Muscle of leg (tissue), 16 donors: ENCODE measurements at places on chromosomes 4 and X. TPM values are rescaled to one million over a fixed set of nuclear protein-coding genes. Genes with fewer than 3 reads are reported as not detected.

Gene TEX13D
- 0.04 TPM for total RNA-seq

Gene UBL4A
- total RNA-seq = 26.2 TPM

Gene PACRGL
- 15.5 TPM for total RNA-seq

Gene LRIT3
- 0.09 TPM for total RNA-seq

Gene SHROOM4
- total RNA-seq = 6.8 TPM

Gene POU4F2
- total RNA-seq = not detected

Gene ARAP2
- total RNA-seq = 1.6 TPM

Gene CPZ
- total RNA-seq = 18.4 TPM

Gene TFDP3
- not detected for total RNA-seq

Gene KIAA1210
- 0.18 TPM for total RNA-seq

Gene PTPN13
- 10.5 TPM for total RNA-seq

Gene TMEM47
- total RNA-seq = 63.6 TPM

Gene SLC10A4
- total RNA-seq = 0.49 TPM

Gene PDGFRA
- 100 TPM for total RNA-seq

Gene CYLC1
- total RNA-seq = not detected

Gene PDCL2
- not detected for total RNA-seq

Gene RAI2
- total RNA-seq = 1.5 TPM

Gene ANK2
- total RNA-seq = 282 TPM

Gene STARD8
- total RNA-seq = 13.1 TPM

Gene GLOD5
- total RNA-seq = not detected

Gene BRS3
- not detected for total RNA-seq

Gene ERVMER34-1
- 0.35 TPM for total RNA-seq

Gene HTN1
- total RNA-seq = not detected
